ENCODE measurements at places on chromosomes 2 and 18.

- ATAC-seq, result no peak
Observed at GRCh38 chr18:1968801-1969498, 602.4 kb downstream of the METTL4 start.

- ATAC-seq, result no peak
Observed at GRCh38 chr2:8794923-8795825, 42.2 kb downstream of the KIDINS220 start.

- no peak for ATAC-seq
Observed at GRCh38 chr18:50250935-50251334, 15.4 kb downstream of the CFAP53 start.

GRCh38 chr2:62687636-62688035 lies 17.9 kb upstream of the EHBP1 start:
- no peak for ATAC-seq

DNA sequence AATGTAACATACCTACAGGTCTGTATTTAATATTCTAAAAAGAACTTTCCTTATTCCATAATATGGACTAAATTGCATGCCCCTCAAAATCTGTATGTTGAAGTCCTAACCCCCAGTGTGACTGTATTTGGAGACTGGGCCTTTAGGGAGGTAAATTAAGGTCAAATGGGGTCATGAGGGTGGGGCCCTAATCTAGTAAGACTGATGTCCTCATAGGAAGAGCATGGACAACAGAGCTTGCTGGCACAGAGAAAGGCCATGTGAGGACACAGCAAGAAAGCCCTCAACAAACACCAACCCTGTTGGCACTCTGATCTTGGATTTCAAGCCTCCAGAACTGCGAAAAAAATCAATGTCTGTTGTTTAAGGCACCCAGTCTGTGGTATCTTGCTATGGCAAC lies 18.6 kb downstream of the SF3B1 start:
- no peak for ATAC-seq

DNA sequence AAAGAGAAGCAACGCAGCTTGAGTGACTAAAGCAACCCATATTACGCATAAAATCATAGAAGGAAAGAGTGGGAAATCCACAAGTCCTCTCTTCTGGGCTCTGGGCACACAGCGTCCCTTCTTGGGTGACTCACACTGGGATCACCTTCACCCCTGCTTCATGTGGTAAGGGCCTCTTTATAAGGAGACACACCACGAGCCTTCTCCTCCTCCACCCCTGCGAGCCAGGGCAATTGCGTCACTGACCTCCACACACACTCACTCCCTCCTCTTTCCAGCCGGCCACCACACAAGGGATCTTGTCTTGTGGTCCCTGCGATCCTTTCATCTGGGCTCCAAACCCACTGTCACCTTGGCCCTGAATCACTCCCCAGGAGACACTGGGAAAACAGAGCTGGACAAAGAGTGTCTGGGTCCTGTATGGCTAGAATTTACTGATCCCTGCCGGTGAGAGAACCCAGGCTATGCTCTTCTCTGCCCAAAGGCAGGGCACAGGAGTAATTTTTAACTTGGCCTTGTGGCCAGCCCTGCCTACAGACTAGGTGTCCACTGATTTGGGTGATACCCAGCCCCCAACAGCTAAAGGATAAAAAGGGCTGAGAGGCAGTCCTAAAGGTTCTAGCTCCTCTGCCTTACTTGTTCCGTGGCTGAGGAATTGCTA lies 35.3 kb downstream of the NHEJ1 start:
- peak; percentile 97 for ATAC-seq

- ATAC-seq, result no peak
Observed at GRCh38 chr2:127651971-127652550, 6.1 kb downstream of the GPR17 start.

GRCh38 chr18:40152859-40153258 lies 1802.2 kb upstream of the PIK3C3 start:
- ATAC-seq, result no peak

DNA sequence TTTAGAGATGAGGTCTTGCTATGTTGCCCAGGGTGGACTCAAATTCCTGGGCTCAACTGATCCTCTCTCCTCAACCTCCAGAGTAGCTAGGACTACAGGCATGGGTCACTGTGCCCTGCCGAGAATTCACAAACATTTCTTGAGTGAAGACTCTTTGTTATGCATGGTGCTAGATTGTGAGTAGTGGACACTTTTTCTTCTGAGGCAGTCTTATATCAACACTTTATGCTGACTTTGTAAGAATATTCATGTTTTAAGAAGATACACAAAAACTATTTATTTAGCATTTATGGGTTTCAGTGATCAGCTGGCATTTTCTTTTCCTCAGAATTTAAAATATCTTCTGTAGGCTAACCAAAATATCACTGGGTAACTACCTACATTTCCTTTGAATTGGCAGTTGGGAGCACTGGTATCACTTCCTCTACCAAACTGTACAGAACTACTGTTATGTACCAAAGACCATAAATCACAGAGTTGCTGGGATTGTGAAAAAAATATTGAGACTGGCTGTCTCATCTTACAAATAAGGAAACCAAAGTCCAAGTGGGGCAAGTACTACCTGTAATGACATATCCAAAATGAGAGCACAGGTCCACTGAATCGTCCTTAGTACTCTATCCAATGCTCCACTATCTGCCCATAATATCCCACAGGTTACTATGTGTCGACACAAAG lies 34.0 kb downstream of the DOCK10 start:
- no peak for ATAC-seq

DNA sequence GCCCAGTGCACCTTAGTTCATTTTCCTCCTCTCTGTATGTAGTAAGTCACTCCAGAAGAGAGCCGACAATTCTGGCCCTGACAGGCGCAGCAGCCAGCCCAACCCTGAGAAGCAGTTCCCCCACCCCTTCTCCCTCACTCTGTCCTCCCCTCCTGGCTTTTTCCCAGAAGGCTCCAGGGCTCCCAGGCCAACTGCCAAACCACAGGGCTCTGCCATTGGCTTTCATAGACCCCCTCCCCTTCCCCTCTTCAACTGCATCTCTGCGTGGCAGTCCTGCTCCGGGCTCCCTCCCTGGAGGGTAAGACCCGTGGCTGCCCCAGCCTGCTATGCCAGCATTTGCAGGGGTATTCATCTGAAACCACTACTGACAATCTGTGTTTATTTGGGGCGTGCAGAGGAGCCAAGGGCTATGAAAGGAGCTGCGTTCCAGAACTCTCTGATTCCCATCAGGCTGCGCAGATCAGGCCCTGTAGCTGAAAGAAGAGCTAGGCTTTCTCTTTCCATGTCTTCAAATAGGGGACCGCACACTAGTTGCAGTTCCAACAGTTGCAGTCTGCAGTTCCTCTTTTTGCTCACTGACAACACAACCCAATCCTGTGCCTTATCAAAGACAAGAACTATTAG lies 388.6 kb upstream of the TNP1 start:
- ATAC-seq, result no peak

DNA sequence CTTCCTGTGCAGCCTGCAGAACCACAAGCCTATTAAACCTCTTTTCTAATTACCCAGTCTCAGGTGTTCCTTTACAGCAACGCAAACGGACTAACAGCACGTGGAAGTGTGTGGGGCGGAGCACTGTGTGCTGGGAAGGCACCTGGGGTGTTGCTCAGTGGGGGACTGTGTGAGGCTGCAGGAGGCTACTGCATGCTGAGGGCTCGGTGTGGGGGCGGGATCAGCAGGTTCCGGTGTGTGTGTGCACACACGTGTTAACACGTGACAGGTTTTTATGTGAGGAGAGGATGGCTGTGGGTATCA lies 58.9 kb downstream of the ANKMY1 start:
- ATAC-seq, result no peak

DNA sequence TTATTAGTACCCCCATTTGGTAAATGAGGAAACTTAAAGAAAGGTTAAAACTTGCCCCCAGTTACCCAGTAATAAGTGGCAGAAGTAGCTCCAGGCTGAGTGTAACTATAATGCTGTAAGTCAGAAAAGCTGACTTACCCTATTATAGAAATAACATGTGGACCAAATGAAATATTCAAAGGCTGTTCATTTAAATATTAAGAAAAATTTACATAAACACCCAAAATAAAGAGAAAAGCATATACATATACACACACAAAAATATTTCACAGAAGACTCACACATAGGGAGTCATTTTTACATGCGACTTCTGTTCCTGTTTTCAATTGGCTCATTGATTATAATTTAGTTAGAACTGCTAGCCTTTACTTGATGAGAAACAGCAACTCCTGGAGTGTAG lies 189.1 kb downstream of the NBAS start:
- no peak for ATAC-seq

DNA sequence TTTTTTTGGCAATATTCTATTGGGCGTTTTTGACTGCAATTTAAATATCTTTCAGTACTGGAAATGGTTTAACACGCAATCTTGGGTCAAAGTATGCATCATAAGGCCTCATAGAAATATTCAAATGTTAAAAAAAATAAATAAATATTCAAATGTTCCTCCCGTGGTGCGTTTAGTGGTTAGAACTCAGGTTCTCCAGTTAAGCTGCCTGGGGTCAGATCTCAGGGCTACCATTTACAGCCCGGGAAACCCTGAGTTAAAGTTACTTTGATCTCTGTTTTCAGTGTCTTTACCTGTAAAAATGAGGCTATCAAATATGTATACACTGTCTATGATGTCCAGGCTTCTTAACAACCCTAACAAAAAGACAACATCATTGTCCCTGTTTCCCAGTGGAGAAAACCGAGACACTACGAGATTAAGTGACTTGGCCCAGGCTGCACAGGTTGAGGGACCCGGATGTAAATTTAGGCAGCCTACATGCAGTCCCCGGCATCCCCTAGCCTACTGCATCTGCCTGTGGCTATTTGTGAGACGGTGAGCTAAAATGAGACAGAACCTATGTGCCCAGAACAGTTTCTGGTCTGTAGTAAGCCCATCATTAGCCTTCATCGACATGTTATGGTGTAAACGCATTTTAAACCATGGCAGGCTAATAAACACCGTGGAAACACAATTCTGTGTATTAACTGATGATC lies 1.7 kb downstream of the FHL2 start:
- no peak for ATAC-seq

DNA sequence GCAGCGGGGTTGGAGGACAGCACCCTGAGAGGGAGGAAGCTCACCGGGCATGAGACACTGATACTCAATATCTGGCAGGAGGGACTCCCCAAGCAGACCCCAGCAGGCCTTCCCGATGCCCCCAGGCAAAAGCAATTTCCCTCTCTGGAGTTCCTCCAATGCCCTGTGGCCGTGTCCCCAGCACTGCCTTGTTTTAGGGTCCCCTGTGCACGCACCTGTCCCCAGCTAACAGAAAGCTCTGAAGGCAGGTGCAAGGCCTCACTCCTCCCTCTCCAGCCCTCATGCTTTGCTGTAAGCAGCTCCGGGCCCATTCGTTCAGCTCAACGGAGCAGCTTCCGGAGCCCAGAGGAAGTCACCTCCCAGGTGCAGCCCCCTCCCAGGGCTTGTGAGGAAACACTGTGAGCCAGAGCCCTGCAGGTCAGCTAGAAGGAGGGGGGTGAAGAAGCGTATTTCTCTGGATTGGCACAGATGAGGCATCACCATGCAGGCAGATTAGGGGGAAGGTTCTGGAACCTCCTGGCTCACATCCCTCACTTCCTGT lies 50.3 kb upstream of the ID2 start:
- no peak for ATAC-seq

DNA sequence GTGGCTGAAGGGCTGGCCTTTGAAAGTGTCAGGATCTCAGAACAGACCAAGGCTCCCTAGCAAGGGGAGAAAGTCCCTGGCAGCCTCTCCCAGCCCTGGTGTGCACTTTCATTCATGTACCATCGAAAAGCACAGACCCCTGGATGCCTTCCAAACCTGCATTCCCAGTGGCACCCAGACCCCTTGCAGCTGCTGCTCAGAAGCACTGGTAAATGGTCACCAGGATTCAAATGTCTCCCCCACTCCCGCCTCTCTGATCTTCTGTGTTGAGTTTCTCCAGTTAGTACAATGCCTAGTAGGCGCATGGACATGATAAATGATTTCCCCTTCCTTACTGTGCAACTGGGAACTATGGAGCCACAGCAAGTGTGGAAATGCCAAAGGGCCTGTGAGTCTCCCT lies 180.0 kb downstream of the GLI2 start:
- ATAC-seq, result no peak

GRCh38 chr2:68766376-68766845 lies 31.8 kb downstream of the ARHGAP25 start:
- ATAC-seq, result peak; percentile 58

DNA sequence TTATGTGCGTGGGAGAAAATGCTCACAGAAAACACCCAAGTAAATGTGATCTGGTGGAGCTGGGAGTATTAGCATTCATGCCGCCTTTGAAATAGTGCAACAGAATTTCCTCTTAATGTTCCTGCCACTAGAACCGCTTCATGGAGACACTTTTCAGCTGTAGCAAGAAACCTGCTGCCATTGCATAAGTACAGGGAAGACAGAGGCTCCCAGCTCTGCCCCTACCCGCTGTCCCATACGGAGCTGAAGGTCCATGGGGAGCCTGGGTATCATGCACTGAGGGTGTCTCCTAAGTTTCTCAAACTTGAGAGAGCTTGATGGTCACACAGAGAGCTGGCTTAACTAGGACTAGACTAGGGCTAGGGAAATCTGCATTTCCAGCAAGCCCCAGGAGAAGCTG lies 49.6 kb downstream of the CRIM1 start:
- no peak for ATAC-seq
